ENCODE measurements at places on chromosomes 4 and X. TPM values are rescaled to one million over a fixed set of nuclear protein-coding genes. Genes with fewer than 3 reads are reported as not detected.

DNA sequence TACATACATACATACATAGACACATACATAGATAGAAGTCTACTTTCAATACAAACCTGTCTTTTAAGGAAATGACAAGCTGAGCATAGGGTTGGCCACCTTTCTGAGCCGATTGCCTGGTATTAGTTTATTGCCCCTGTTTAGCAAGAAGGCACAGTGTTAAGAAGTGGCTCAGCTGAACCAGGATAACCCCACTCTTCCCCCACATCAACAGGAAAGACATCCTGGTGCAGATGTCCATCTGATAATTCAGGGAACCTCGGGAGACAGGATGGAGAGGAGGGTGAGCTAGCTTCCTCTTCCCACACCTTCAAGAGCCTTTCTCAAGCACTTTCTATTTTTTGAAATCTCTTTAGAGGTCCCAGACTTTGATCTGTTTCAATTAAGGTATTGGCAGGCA lies 52.3 kb downstream of the PKD2 start:
- DNase-seq: no peak

GRCh38 chr4:5752376-5753184 lies 41.6 kb downstream of the EVC start:
- DNase-seq: no peak

The AKAP4 gene
- not detected for total RNA-seq

The F8A3 gene
- total RNA-seq: 2.4 TPM
